ENCODE measurements at places on chromosomes 5 and 9. TPM values are rescaled to one million over a fixed set of nuclear protein-coding genes. Genes with fewer than 3 reads are reported as not detected.

ERMP1 gene
- total RNA-seq, result 12.2 TPM

PSD2 gene
- total RNA-seq, result not detected

PRRX2 gene
- total RNA-seq, result 12.1 TPM

PCDHA13 gene
- 0.27 TPM for total RNA-seq

ECSCR gene
- 7.6 TPM for total RNA-seq

FGD3 gene
- 3.2 TPM for total RNA-seq

OR13C3 gene
- total RNA-seq, result not detected

Measured in gastroesophageal sphincter (tissue), 4 donors.